ENCODE measurements at places on chromosomes 7 and 10. TPM values are rescaled to one million over a fixed set of nuclear protein-coding genes. Genes with fewer than 3 reads are reported as not detected.

DNA sequence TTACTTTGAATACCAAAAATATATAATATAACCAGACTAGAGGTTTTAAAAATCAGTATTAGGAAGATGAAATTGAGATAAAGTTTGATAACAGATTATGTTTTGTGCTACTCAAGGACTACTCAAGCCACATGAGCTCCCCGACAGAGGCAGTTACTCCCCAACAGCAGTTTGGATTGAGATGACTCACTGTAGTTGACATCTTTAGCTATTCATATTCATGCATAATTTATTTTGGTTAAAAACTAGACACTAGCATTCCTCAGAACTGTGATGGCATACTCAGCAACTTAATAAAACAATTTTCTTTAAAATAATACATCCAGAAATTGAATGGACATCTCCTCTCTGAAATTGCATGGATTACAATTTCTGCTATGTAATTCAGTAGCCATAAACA is 19.6 kb downstream of the PCLO start:
- no peak for ATAC-seq

DNA sequence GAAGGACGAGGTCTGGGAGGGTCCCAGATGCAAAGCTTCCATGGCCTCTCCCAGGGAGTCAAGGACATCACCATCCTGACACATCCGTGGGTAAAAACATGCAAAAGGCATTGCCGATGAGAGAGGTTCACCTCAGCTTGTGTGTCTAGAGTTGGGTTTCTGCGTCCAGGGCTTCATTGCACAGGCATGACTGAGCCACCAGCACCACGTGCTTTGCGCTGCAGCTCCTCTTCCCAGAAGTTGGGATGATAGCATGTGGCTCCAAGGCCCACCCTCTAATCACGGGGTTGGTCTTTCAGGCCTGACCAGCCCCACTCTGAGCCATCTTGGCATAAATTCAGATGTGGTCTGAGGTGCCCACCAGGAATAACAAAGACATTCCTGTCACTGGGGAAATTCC is 7.1 kb upstream of the RASGEF1A start:
- ATAC-seq: no peak

GRCh38 chr10:35843524-35844181 is 201.6 kb upstream of the FZD8 start:
- peak; percentile 11 for ATAC-seq

DNA sequence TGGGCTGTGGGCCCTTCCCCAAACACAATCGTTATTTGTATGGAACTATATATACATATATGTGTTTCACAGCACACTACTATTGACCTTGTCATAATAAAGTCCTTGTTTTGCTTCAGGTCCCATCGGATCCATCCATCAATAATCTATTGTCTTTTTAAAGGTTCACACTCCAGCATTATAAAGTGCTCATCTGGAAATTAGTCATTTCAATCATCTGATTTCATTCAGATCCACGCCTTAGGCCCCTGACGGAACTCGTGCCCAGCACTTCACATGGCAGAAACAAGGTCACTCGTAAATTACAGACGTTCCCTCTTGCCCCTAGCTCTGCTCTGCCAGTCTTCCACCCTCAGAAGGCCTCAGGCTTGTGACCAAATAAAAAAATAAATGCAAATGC is 133.1 kb upstream of the PPP2R2D start:
- ATAC-seq: no peak

DNA sequence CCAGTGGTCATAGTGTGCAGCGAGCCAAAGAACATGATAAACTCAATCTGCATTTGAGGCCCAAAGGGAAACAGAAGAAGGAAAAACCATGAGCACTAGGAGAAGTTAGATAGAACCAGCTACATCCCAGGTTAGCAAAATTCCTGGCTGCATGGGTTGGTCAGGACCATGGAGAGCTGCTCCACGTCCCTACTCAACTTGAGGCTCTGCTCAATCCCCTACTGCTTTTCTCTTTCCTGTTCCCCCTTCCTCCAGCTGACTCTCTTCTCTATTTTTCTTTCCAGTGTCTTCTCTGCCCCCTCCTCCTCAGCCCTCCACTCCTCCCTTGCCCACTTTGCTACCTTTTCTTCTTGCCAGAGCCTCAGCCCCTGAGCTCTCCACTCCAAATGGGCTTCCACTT is 21.9 kb upstream of the VSIR start:
- ATAC-seq: peak; percentile 34

GRCh38 chr7:158468181-158468580 is 119.4 kb downstream of the PTPRN2 start:
- no peak for ATAC-seq

- ATAC-seq: no peak
Observed at GRCh38 chr7:111226800-111227199, 135.9 kb downstream of the LRRN3 start.

DNA sequence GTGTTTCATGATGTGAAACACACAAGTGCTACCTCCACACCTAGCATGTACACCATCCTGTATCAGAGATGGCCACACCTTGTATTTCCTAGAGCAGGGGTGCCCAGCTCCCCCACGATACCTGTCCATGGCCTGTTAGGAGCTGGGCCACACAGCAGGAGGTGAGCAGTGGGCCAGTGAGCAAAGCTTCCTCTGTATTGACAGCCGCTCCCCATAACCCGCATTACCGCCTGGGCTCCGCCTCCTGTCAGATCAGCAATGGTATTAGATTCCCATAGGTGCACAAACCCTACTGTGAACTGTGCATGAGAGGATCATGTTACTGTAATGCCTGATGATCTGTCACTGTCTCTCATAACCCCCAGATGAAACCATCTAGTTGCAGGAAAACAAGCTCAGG is 145.6 kb upstream of the RNF32 start:
- no peak for ATAC-seq

The KAZALD1 gene
- total RNA-seq: 4.1 TPM

The SLC26A4 gene
- 0.24 TPM for total RNA-seq

The IL15RA gene
- total RNA-seq: 5.2 TPM

- no peak for ATAC-seq
Observed at GRCh38 chr10:103658049-103658577, 164.6 kb downstream of the NEURL1 start.

DNA sequence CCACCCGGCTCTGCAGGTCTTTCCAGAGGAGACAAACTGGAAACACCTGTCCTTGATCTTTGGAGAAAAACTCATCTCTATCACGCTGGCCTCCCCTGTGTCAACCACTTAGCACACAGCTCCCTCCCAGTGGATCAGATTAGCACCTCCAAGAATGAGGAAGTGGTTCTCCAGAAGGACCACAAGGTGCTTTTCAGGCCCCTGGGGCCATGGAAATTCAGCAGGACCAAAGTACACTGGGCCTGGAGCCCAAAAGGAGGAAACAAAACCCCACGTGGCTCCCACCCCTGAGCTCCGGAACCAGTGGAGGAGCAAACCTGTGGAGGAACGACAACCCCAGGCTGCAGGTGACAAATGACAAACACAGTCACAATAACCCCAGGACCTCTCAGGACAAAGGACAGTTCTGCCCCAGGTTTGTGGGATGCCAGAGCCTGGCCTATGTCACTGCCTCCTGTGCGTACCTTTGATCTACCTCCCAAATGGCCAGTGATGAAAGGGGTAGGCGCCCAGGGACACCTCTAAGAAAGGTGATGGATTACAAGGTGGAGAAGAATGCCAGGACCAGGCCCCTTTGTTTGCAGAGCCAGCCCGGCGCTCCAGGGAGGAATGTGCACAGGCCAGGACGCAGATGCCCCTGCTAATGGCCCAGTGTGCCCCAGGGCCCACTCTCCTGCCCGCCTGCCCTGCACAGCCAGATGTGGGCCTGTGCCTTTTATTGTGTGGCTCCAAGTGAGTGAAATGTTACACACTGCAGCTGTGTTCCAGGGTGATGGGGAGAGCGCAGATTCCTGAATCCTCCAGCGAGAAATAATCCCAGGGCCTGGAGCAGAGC is 5.7 kb downstream of the TNS3 start:
- ATAC-seq: peak; percentile 14

DNA sequence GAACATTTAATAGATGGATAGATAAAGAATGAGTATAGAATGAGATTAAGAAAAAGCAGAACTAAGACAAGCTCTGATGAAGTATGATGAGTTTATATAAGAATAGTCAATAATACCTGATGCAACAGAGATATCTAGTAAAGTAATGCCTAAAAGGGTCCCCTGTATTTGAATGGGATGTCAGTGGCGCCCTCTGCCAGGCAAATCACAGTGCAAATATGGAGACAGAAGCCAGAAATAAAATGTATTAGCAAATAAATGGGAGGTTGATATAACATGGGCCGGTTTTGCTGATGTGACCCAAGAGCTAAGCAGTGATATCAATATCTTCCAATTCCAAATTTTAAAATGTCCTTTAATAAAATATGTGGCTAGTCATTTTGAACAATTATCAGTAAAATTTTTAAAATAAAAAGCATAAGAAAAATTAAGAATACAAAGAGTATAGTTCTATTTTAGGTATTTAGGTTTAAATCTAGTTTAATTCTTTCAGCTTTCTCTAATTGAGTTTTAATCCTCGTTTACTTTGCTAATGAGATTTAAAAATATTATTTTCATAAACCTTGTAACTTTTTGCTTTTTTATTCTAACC is 62.6 kb downstream of the ADK start:
- ATAC-seq: no peak

The P4HA1 gene
- 7.8 TPM for total RNA-seq

The INSIG1 gene
- 53.5 TPM for total RNA-seq

- peak; percentile 25 for ATAC-seq
Observed at GRCh38 chr7:137871170-137871915, 24.6 kb upstream of the DGKI start.

GRCh38 chr10:126153711-126154628 is 234.3 kb downstream of the ADAM12 start:
- no peak for ATAC-seq

- ATAC-seq: no peak
Observed at GRCh38 chr7:116618338-116619128, 53.5 kb upstream of the MET start.

The LRCH4 gene
- total RNA-seq: 19.3 TPM

DNA sequence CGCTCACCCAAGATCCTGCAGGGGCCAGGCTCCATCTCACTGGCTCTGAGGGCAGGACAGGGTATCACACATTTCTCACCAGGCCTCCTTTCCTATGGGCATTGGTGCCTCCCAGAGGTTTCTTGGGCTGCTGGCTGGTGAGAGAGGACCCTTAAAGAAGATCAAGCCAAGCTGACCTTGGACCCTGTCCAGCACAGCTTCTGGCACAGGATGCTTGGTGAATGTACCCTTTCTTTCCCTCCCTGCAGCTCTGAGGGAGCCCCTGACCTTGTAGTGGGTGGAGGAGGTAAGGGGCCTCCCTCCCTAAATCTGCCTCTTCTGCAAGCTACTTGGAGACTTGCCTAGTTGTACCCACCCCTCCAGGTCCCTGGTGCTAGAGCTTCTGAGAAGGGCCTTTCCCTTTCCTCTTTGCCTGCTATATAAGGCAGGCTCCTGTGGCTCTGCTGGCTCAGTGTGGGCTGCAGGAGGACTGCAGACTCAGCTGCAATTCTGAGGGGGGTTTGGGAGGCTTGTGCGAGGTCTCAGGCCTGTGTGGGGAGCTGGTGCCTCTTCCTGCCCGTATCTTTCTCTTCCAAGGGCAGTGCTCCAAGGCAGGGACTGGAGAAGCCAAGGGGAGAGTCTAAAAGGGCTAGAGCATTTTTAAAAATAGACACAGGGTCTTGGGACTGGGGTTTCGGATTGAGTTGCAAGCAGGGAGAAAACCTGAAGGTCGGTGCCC is 11.7 kb upstream of the TRIM8 start:
- no peak for ATAC-seq

- ATAC-seq: no peak
Observed at GRCh38 chr7:37601321-37601720, 82.2 kb upstream of the GPR141 start.

GRCh38 chr7:93620057-93620456 is 45.5 kb upstream of the CALCR start:
- ATAC-seq: no peak

The EPHB6 gene
- total RNA-seq: 18.1 TPM

- peak; percentile 13 for ATAC-seq
Observed at GRCh38 chr7:99126921-99127553, 16.9 kb downstream of the SMURF1 start.

The NOLC1 gene
- total RNA-seq: 57.5 TPM

The NRCAM gene
- total RNA-seq: 10.9 TPM

DNA sequence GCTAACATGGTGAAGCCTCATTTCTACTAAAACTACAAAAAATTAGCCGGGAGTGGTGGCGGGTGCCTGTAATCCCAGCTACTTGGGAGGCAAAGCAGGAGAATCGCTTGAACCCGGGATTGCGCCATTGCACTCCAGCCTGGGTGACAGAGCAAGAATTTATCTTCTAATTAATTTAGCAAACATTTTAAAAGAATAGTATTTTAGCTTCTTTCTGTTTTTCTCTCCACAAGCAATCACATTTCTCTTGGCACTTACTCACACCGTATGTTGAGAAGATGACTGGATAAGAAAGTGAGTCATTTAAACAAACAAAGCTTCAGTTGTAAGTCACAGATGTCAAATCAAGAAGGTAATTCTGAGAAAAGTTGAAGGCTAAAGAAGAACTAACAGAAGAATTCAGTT is 264.0 kb downstream of the ARL4A start:
- ATAC-seq: peak; percentile 71

The CALML5 gene
- total RNA-seq: 16.6 TPM

The C10orf67 gene
- 0.08 TPM for total RNA-seq

The AEBP1 gene
- total RNA-seq: 6.7 TPM

GRCh38 chr10:61262486-61263261 is 190.5 kb downstream of the TMEM26 start:
- no peak for ATAC-seq

GRCh38 chr10:33939892-33940291 is 605.4 kb upstream of the NRP1 start:
- ATAC-seq: peak; percentile 60

- no peak for ATAC-seq
Observed at GRCh38 chr7:6209340-6209739, 63.1 kb downstream of the CYTH3 start.

- ATAC-seq: no peak
Observed at GRCh38 chr10:51789118-51789517, 89.7 kb upstream of the CSTF2T start.

GRCh38 chr7:74026903-74027682 is 880 bp upstream of the ELN start:
- ATAC-seq: peak; percentile 67

GRCh38 chr7:20786779-20787659 is at the start of gene SP8:
SP8 (minus strand) TSS chr7:20786886; CDS start chr7:20786798, 88 bp downstream.
- ATAC-seq: peak; percentile 17
